ENCODE measurements at places on chromosomes 1 and 21. TPM values are rescaled to one million over a fixed set of nuclear protein-coding genes. Genes with fewer than 3 reads are reported as not detected.

Gene TDRD10
- total RNA-seq: 5.8 TPM

Gene SPATA46
- total RNA-seq: not detected

Gene RHEX
- total RNA-seq: 4.3 TPM

Gene AKT3
- 119 TPM for total RNA-seq

Gene TSSK3
- 3.9 TPM for total RNA-seq

Gene TEKT2
- not detected for total RNA-seq

Gene DCST1
- total RNA-seq: not detected

GRCh38 chr1:74505928-74506710 lies 6.3 kb downstream of the LRRC53 start:
- DNase-seq: no peak

DNA sequence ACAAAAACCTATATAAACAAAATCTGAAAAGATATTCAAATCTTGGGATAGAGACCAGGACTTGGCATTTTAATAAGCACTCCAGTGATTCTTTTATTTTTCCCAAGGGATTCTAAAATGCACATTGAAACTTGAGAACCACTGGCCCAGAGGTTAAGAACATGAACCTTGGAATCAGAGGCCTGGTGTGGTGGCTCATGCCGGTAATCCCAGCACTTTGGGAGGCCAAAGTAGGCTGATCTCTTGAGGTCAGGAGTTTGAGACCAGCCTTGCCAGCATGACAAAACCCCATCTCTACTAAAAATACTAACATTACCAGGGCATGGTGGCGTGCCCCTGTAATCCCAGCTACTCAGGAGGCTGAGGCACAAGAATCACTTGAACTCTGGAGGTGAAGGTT lies 12.9 kb upstream of the CEP85 start:
- peak; percentile 10 for DNase-seq

DNA sequence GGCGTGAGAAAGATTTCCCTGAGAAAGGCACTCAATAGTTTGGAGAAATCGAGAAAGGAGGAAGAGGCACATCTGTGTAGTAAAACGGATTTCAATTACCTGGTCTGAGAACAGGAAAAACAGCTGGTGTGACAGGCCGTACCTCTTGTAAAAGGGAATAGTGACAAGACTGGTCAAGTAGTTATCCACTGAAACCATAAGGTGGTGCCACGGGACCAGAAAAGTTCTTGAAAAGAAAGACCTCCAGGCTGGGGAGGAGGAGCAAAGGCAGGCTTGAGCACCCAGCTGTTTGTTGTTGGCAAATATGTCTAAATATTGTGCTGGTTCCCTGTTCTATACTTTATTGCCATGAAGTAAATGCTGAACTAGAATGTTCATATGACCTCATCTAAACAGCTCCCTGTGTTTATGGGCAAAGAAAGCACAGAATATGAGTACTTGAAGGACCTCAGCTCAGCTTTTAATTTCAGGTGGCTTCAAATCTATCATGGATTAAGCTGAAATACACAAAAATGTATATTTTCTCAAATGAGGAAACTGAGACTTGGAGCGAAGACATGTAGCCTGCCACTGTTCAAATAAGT lies 4.0 kb downstream of the HAO2 start:
- DNase-seq: no peak

- DNase-seq: no peak
These were observed 48.9 kb upstream of the TADA1 start for GRCh38 chr1:166924823-166925541.

DNA sequence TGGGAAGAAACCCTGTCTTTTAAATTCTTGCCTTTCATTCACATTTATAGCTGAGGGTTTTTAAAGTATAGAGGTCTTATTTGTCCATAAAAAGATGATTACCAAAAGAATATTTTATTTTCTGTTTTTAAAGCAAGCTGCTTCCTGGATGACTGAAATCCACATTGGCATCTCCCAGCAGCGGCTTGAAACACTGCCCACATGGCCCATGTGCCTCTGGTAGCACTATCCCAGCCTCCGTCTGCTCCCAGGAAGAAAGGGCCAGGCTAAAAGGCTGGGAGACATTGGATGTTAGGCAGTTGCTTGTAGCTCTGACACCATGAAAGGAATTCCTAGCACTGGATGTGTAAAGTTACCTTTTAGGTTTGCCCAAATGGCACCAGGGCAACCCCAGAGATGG lies 169.9 kb upstream of the CACNA1E start:
- no peak for DNase-seq

- no peak for DNase-seq
These were observed 28.5 kb downstream of the ACOT7 start for GRCh38 chr1:6365047-6365446.

DNA sequence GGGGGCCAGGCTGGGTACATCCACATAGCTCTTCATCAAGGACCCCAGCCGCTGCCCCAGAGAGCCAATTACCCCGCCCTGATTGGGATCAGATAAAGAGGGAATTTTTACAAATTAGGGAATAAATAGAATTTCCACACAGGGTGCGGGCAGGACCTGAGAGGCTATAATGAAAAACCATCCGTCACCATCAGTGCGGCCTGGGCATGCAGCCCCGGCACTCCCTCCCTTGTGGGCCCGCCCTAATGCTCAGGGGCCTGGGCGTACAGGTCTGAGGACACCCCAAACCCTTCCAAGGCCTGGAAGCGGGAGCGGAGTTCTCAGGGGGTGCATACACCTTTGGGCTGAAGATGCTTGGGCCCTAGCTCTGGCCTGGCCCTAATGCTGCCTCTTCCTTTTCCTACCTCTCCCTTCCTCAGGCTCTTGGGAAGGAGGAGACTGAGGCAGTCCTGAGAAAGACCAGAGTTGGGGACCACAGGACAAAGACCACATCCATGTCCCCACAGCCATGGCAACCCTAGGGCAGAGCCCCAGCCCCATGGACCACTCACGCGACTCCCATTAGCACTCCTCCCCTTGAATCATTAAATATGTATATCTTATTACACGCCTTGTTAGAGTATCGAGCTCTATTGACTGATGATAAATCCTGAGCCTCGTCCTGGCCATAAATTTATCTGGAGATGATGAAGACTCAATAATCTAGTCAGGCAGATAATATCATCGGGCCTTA lies 16.3 kb downstream of the DMAP1 start:
- no peak for DNase-seq

DNA sequence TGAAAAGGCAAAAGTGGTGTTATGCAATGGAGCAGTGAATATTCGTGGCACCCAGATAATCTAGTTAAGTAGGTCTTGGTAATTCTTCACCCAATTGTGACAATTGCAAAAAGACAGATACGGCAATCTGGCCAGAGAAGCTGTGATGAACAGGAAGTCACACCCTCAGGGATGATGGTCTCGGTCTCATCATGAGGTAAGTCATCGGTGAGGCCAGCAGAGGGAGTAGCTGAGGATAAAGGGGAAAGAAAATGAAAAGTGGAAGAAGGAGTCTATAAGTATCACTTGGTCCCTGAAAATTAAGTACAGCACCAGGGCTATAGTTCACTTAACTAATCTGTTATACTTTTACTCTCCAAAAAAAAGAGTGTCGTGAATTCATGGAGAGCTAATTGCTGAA lies 258.8 kb upstream of the NCAM2 start:
- no peak for DNase-seq

GRCh38 chr1:55645270-55645669 lies 430.1 kb upstream of the USP24 start:
- DNase-seq: no peak

- DNase-seq: no peak
These were observed 71.9 kb downstream of the LHX9 start for GRCh38 chr1:197989058-197989457.

DNA sequence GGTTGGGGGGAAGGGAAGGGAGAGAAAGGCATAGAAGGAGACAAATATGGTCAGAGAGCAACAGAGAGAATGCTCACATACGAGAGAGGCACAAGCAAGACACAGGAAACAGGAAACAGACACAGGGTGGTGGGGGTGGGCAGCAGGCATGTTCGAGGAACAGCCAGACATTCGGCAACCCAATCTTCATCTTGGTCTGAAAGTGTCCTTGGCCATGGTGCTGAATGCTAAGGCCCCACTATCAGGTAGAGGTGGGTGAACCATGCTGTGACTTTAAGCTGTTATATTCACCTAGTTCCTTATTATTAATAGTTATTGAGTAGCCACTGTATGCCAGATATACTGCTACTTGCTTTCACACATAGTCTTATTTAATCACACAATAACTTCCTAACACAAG lies 109.2 kb downstream of the DDX20 start:
- DNase-seq: no peak

GRCh38 chr1:223177681-223178080 lies 34.6 kb upstream of the TLR5 start:
- no peak for DNase-seq

DNA sequence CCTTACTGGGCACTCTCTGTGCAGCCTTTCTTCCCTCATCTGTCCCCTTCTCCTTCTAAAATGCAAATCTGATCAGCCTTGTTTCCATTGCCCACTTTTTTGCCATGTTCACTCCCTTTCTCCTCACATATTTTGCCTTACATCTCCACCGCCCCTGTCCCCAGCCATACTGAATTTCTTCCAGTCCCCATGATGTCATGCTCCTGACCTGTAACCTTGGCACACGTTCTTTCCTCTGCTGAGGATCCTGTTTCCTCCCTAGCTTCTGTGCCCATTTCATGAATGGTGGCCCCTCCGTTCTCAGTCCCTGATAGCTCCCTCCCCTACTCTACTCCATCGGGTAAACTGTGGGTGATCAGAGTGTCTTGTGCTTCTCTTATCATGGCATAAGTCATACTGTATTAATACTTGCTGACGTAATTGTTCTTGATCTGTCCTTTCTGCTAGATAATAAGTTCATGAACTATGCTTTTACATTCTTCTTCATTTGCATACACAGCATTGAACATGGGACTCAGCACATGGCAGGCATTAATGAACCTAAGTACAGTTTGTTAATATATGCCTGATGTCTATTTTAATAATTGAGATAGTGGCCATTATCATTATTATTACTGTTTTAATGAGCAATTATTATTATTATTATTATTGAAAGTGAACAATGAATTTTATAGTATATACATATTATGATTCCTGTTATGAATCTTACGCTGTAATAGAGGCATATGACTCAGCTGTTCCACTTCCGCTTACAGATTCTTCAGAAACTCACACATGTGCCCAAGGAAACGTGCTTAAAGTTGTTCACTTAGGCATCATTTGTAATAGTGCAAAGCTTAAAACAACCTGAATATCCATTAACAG lies 28.5 kb downstream of the MAP3K21 start:
- DNase-seq: no peak

DNA sequence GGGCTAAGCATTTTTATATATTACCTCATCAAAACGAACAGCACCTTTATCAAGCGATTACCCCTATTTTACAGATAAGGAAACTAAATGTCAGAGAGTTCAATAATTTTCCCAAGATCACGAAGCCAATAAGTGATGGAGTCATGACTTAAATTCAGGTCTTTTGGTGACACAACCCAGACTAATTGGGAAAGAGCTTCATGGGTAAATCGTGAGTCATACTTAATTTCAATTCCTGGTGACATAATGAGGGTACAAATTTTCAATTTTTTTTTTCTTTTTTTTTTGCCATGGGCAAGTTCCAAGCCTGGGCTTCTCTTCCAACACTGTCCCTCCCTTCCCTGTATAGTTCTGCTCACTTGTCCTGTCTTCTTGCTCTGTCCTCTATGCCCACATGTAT lies 30.1 kb upstream of the IL10 start:
- no peak for DNase-seq

DNA sequence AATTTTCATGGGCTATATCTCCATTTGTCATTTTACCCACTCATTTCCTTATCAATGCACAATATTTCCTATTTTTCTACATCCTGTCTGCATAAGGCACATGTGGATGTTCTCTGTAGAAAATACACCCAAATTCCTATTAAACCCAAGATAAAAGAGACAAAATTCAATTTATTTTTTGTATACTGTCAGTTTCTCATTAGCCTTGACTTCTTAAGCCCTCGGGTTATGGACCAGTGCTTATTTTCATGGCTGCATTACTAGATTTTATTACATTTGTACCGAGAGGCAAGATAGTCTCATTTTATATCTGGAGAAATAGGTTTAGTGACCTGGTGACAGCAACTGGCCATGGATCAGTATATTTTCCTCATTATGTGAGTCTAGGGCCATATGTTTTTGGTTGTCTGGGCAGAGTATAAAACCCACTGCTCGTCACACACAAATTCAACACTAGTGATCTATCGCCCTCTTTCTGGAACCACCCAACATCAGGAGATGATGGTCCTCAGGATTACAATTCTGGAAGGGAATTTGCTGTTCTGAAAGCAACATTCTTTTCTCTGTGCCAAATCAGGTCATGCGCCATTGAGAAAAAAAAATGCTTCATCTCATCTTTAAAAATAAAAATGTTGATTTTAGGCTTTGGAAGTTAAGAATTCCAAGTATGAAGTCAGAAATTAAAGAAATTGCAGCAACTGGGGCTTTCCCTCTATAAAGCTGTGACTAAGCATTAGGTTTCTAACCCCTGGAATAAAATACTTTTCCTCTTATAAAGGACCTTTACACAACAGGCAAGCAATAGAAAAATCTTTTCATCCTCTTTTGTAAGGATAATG lies 81.4 kb downstream of the ASTN1 start:
- DNase-seq: no peak

- peak; percentile 35 for DNase-seq
These were observed 388.6 kb downstream of the MATN1 start for GRCh38 chr1:30334767-30335166.

GRCh38 chr1:204574016-204574864 lies 58.0 kb downstream of the MDM4 start:
- no peak for DNase-seq

GRCh38 chr1:25080294-25081209 lies 150.5 kb upstream of the RUNX3 start:
- DNase-seq: peak; percentile 46

- DNase-seq: no peak
These were observed 47.5 kb upstream of the EEIG2 start for GRCh38 chr1:108512239-108513043.

DNA sequence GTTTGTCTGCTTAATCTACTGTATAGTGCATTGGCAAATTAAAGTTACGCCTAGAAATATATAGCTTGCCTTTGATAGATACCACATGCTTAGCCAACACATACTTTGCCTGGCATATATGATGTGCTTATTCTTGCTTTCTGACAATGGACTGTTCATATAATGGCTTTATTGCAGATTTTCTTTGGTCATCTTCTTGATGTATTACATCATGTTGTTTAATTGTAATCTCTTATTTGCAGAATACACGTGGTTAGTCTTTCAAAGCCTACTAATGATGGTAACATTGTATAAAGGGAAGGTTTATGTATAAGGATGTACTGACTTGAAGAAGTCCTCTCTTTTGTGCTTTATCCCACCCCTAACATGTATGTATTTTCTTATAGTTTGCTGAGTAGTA lies 201.5 kb downstream of the PDE4B start:
- DNase-seq: no peak

GRCh38 chr1:187443939-187444338 lies 615.2 kb downstream of the PLA2G4A start:
- no peak for DNase-seq

GRCh38 chr1:165036403-165036802 lies 320.1 kb downstream of the LMX1A start:
- no peak for DNase-seq

- DNase-seq: no peak
These were observed 48.7 kb upstream of the PCP4 start for GRCh38 chr21:39818557-39818956.

GRCh38 chr1:53296117-53296749 lies 31.6 kb downstream of the LRP8 start:
- no peak for DNase-seq

All from posterior vena cava (tissue), 2 donors.